Body of pancreas (tissue), 4 donors: ENCODE measurements at places on chromosomes 4 and X.

GRCh38 chrX:135432453-135432852, 10.7 kb downstream of the SMIM10L2A start:
- H3K27me3 ChIP-seq: no peaks in the 10 kb centered on the region
- DNase-seq: no peak
- H3K4me3 ChIP-seq: no peak overlapping the region

- no peak overlapping the region for H3K27ac ChIP-seq
- no peaks in the 10 kb centered on the region for H3K27me3 ChIP-seq
- no peak overlapping the region for H3K4me3 ChIP-seq
These were observed 52.1 kb upstream of the RASGEF1B start for GRCh38 chr4:81523672-81524327.

DNA sequence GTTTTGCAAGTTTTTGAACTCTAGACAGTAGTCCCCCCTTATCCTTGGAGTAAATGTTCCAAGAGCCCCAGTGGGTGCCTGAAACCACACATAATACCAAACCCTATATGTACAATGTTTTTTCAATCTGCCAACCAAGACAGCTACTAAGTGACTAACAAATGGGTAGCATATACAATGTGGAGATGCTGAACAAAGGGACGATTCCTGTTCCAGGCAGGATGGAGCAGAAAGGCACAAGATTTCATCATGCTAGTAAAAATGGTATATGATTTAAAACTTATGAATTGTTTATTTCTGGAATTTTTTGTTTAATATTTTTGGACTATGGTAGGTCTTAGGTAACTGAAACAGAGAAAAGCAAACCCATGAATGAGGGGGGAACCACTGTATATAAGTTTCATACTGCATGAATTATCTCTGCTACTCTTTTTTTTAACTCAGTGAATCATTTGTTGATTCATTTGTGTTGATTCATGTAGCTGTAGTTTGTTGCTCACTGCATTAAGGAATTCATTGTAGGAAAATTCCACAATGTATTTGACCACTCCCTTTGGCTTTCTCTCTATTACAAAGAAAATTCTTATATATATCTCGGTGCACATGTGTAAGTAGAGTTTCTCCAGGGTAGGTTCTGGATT, 21.9 kb upstream of the ANXA3 start:
- no peak overlapping the region for H3K27ac ChIP-seq
- H3K36me3 ChIP-seq: no peaks in the 10 kb centered on the region
- H3K4me1 ChIP-seq: no peaks in the 10 kb centered on the region

DNA sequence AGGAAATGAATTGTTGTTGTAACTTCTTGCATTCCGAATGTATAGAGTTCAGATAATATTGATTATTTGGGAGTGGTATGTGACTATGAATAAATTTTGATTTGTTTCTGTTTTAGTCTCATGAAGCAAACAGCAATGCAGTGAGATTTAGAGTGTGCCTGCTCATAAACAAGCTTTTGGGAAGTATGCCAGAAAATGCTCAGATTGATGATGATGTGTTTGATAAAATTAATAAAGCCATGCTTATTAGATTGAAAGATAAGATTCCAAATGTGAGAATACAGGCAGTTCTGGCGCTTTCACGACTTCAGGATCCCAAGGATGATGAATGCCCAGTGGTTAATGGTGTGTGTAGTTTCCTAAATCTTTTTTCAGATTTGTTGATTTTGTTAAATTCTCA, 2.0 kb downstream of the NCAPG start:
- DNase-seq: no peak
- no peaks in the 10 kb centered on the region for H3K36me3 ChIP-seq
- no peaks in the 10 kb centered on the region for H3K27me3 ChIP-seq
- H3K4me1 ChIP-seq: peaks cover 17% of the 10 kb centered on the region
- H3K4me3 ChIP-seq: no peak overlapping the region

DNA sequence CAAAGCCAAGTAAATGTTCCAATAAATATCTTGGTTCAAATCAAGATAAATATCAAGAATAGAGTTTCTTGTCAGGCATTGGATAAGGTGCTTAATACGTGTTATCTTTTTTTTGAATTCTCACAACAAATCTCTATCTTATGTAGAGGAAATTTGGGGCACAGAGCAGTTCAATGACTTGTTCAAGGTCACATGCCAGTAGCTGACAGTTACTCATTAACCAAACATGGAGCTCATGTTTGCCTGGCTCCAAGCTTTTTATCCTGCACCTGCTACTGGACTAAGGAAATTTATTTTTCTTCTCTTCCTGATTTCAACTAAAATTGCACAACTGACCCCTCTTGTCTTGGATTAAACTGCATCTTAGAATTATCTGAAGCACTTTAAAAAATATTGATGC, 76.3 kb downstream of the ATP10D start:
- DNase-seq: peak; percentile 33
- H3K4me1 ChIP-seq: peaks cover 13% of the 10 kb centered on the region
- no peak overlapping the region for H3K4me3 ChIP-seq
- peaks cover 2% of the 10 kb centered on the region for H3K36me3 ChIP-seq
- no peaks in the 10 kb centered on the region for H3K27me3 ChIP-seq
- no peak overlapping the region for H3K27ac ChIP-seq

- H3K4me3 ChIP-seq: no peak overlapping the region
- no peak for DNase-seq
- H3K4me1 ChIP-seq: no peaks in the 10 kb centered on the region
- no peak overlapping the region for H3K27ac ChIP-seq
- H3K27me3 ChIP-seq: no peaks in the 10 kb centered on the region
These were observed 415.1 kb upstream of the MAD2L1 start for GRCh38 chr4:120481756-120482155.

GRCh38 chrX:140687706-140688105, 21.9 kb upstream of the LINC00632 start:
- H3K36me3 ChIP-seq: no peaks in the 10 kb centered on the region
- H3K27me3 ChIP-seq: no peaks in the 10 kb centered on the region
- no peak overlapping the region for H3K4me3 ChIP-seq
- no peaks in the 10 kb centered on the region for H3K4me1 ChIP-seq
- H3K27ac ChIP-seq: no peak overlapping the region

DNA sequence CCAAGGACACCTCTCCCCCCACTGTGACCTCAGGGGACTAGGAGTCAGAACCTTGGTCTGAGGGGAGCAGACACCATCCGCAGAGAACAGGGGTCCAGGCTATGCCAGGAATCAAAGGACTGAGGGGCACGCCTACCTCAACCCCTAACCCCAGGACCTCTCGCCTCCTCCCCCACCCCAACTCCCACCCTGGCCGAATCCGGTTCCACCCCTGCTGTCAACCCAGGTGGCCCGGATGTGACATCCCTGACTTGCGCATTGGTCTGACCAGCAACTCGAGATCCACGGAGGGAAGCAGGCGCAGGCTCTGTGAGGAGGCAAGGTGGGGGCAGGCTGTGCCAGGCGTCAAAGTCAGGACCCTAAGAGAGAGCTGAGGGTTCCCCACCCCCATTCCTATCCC, 468 bp upstream of the MAGEA4 start:
- H3K4me3 ChIP-seq: no peak overlapping the region
- no peak overlapping the region for H3K27ac ChIP-seq
- H3K36me3 ChIP-seq: no peaks in the 10 kb centered on the region

- peaks cover 3% of the 10 kb centered on the region for H3K27me3 ChIP-seq
- no peaks in the 10 kb centered on the region for H3K36me3 ChIP-seq
- DNase-seq: no peak
- H3K4me1 ChIP-seq: peaks cover 28% of the 10 kb centered on the region
- H3K27ac ChIP-seq: no peak overlapping the region
- no peak overlapping the region for H3K4me3 ChIP-seq
These were observed 7.3 kb downstream of the PITX2 start for GRCh38 chr4:110615353-110616237.

DNA sequence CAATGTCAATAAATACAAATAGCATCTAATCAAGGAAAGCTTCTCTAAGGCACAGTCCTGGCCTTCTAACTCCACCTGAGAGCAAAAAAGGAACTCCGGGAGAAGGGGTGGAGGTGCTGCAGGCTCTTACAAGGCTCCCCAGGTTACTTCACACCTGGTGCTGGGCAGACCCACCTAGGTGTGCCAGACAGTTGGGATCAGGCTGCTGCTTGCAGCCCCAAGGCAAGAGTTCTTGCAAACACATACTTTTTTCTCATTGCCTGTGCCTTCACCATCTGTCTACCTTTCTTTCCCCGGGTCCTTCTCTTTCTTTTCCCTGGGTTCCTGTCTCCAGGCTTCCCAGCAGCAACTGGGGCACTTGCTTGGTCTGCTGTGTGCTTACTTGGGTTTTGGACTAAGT, 81.4 kb upstream of the STIM2 start:
- H3K4me3 ChIP-seq: no peak overlapping the region
- no peaks in the 10 kb centered on the region for H3K36me3 ChIP-seq
- no peak for DNase-seq
- H3K27ac ChIP-seq: no peak overlapping the region
- no peaks in the 10 kb centered on the region for H3K4me1 ChIP-seq
